ENCODE measurements at places on chromosomes 7 and 10.

- DNase-seq = no peak
Measured at GRCh38 chr7:29588900-29589696, 25.5 kb downstream of the PRR15 start.

GRCh38 chr7:30286749-30287148 is 2.4 kb downstream of the ZNRF2 start:
- no peak for DNase-seq

- DNase-seq = no peak
Measured at GRCh38 chr10:70782086-70782745, 3.0 kb downstream of the TBATA start.

DNA sequence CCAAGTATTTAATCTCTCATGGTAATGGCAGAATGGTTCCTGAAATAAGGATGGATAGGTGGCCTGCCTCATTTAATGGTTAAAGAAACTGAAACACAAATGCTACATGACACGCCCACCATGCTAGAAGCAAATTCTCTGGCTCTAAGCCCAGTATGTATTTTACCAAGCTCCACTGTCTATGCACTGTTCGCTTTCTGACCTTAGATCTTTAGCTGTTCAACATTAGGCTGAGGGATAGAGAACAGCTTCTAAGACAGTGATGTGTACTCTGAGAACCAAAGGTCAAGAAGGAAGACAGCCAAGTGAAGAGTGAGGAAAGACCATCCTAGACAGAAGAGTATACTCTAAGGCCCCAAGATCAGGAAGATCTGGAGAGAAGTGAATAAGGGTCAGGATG is 26.6 kb downstream of the FAM3C start:
- DNase-seq = no peak

DNA sequence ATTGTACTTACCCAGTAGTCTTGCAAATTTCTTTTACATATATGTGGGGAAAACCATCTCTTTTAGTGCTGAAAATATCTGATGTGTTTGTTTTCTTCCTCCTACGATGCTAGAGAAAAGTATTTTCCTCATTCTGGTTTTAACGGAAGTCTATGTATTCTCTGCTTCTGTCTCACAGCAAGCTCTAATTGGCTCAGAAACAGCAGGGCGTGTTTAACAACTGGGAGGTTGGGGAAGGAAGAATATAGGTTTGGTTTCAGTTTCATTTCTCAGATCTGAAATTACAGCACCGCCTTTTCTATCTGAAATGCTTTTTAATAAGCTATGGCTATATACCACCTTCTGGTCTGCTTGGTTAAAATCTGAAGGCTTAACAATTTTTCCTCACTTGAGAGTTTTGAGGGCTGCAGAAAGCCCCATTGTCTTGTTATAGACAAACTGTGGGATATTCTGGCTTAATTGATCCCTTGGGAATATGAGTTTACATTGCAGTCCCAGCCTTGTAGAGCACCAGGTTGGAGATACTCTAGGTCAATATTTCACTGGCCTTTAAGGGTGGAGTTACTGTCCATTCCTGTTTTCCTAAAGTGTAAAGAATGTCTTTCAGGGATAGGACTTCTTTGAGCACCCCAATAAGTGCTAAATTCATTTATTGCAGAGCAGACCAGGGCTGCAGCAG is at the start of gene SAMD9:
Gene SAMD9, minus strand, starts transcription at position 128 of the 679 bp plus-strand sequence. CDS start 11,882 bp downstream, outside the sequence.
- no peak for DNase-seq

DNA sequence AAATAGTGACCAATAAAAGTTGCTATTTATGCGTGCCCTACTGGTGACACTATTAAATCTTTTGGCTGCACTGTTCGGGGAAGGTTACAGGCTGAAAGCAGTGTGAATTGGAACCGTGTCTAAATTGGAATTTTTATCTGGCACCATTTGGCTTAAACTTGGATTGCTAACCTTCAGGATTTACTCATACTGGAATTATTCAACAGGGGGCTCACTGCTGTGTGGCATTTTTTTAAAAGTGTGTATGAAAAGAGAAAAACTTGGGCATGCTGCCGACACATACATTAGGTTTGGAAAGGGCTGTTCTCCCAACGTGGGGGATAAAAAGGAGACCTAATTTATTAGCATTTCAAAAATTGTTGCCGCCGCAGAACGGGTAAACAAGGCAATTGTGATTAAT is 537.9 kb upstream of the MGMT start:
- DNase-seq = no peak

DNA sequence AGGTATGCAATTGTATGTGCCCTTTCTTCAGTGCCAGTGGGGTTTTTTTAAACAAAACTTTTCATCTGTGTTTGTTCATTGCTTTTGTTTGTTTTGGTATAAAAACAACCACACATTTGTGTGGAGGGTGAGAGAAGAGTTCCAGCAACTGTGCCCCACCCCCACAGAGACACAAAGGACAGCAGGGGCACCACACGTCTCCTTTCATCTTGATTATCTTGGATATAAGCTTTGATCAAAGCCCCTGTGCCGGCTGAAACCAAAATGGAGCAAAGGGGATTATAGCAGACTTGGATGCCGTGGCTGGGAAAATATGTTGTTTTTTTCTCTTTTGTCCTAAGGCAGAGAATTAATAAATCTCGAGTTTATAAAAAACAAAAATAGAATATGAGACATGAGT is 111.8 kb upstream of the RSU1 start:
- DNase-seq = no peak

DNA sequence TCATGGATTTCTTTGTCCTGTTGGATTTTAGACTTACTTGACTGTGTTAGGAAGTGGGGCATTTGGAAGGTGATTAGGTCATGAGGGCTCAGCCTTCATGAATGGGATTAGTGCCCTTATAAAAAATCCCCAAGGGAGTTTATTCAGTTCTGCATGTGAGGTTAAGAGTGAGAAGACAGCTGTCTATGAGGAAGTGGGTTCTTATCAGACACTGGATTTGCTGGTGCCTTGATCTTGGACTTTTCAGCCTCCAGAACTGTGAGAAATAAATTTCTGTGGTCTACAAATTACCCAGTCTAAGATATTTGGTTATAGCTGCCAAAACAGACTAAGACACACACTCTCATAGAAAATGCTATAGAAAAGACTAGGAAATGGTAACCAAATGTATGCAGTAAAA is 724.7 kb upstream of the FZD8 start:
- no peak for DNase-seq

GRCh38 chr10:73850863-73851461 is 23.4 kb downstream of the CAMK2G start:
- DNase-seq = no peak

DNA sequence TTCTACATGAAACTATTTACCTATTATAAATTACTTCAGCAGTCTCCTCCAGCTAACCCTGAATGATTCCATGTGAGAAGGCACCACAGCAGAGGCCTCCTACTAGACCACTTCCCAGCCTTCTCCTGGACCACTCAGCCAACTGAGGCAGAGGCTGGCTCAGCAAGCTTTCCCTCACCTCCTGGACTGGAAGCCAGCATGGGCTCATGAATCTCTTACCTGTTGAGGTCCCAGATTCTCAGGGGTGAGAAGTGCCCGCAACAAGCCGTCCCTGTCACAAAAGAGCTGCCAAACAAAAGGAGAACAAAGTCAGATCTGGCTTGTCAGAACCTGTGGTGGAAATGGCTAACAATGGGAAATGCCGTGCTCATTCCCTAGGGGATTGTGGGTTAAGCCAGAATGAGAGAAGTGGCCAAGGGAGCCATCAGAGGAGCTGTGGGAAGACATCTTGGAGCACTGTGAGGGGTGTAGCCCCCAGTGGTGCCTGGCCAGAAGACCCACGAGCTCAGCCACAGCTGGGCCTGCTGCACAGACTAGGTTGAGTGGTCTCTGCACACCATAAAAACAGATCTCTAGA is 36.5 kb downstream of the DPCD start:
- DNase-seq = no peak

GRCh38 chr7:131110297-131111080 is 217.2 kb upstream of the MKLN1 start:
- DNase-seq = no peak

DNA sequence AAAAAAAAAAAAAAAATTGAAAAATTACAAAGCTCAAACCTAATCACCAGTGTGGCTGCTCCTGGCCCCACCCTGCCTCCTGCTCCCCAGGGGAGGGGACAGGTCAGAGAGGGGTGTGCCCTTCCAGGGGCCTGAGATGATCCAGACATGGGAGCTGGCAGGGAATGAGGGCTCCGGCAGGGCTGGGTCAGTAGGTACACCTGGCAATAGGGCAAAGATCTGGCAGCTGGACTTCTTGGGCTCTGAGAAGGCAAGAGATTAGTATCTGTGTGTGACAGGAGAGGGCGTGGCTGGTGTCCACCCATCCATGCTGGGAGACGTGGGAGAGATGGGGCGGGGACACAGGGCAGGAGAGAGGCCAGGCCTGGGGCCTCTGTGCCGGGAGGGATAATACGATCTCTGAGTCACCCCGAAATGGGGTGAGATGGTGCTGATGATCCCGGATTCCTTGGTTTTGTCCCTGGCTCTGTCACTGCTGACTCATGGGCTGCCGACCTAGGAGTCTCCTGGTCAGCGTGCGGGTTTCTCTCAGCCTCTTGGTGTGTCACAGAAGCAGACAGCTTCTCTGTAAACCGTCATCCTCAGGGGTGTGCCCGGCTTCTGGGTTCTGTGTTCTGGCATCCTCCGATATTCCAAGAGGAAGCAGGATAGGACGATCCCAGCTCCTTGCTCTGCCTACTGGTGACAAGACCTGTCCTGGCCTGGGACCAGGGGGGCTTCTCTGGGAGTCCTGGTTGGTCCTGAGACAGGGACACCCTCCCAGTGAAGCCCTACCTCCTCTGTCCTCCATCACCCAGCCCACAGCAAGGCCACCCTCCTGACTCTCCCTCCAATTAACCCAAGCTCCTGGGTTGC is 8.2 kb upstream of the CLDN4 start:
- DNase-seq = peak; percentile 95

DNA sequence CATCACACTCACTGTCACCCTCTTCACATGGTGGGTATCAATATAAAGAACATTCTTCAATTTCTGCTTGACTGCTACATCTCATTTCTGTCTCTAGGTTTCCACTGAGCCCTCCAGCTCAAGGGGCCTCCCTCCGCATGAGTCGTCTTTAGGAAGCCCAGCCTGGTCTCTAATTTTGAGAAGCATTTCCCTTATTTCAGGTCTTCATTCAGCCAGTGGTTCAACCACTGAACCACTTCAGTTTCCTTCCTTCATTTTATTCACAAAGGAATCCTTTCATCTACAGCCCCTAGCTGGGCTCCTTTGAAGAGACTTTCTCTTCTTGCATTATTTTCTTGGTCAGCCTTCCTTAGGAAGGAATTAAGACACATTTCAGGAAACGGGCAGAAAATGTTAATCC is 257.4 kb downstream of the KCNMA1 start:
- no peak for DNase-seq

DNA sequence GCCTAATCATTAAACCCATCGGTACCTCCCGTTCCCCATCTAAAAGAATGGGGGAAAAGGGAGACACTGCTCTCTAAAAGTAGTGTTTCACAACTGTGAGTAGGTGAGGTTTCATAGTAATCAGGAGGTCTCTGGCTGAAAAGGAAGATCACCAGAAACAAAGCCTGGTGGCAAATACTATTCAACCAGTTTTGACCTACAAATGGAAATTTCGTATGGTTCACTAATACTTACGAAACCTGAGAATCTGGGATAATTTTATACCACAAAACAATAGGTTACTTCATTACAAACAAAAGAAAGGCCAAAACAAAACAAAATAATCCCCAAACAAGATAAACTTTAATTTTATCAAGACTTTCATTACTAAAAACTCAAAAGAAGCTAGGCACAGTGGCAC is 28.4 kb upstream of the ANLN start:
- no peak for DNase-seq

GRCh38 chr7:119959811-119960210 is 313.2 kb upstream of the KCND2 start:
- no peak for DNase-seq

Data from HS-27A (cell line).